ENCODE measurements at places on chromosomes 11 and 22.

GRCh38 chr11:121420398-121420797, 31.7 kb upstream of the SORL1 start:
- DNase-seq = no peak

DNA sequence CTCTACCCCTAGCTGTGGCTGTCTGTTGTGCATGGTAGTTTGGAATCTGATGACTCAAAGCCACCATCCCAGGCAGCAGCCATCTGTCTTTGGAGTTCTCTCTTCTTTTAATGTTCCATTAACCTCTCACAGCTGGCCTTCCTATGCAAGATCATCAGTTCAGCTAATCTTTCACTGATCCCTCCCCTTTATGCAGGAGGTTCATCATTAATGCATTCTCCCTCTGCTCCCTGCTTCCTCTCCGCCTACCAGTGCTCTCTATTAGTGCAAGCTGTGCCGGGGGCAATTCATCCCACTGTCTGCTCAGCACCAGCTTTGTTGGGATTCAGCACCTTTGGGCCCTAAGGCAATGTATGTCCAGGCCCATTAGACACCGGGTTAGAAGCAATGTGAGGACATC, 413.0 kb upstream of the LRRC4C start:
- no peak for DNase-seq

GRCh38 chr11:58905011-58905720, 34.1 kb upstream of the GLYATL1 start:
- DNase-seq = no peak

DNA sequence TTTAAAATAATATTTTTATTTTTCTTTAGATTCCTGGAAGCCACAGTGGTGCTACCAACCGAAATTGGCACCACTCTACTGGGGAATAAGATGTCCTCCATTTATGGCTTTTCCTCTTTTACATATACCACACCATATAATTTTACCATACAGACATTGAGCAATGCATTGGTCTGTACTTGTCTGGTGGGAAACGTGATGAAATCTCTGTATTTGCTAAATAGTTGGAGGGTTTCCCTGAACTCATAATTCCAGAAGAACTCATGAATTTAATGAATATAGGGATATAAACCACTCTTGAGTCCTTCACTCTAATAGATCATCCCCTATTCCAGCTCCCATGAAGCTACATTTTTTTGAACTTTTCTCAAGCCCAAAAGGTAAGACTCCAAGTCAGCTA, 28.0 kb upstream of the MMP13 start:
- no peak for DNase-seq

GRCh38 chr22:38950527-38951295, 6.7 kb upstream of the APOBEC3A start:
- no peak for DNase-seq

DNA sequence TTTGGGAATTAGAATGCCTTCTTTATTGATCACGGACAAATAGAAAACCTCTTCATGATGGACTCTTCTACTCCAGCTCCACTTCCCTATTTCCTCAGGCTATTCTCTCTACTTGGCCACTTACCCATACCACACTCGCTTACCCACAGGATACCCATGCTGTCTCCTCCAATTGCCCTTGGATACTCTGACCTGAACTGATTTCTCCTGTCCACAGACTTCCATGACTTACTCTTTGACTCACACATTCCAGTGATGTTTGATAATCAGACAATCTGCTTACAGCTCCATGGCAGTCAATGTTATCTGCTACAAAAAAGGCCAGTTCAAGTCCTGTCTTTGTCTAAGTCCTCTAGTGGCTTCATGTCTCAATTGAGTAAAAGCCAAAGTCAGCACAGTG, 292.0 kb upstream of the CTSC start:
- DNase-seq = no peak

GRCh38 chr11:65454696-65455456, 32.3 kb downstream of the NEAT1 start:
- peak; percentile 92 for DNase-seq

Data from Caco-2 (cell line).